Hematopoietic multipotent progenitor cell treated with erythropoietin and hydrocortisone succinate and interleukin-3 and kit ligand, for 6 days (in vitro differentiated cells): ENCODE measurements at places on chromosomes 5 and 9.
A peak's percentile ranks its signal among the peaks of the same experiment; 100 is the strongest.

- DNase-seq = no peak
Observed at GRCh38 chr5:83848941-83849340, 128.3 kb upstream of the HAPLN1 start.

DNA sequence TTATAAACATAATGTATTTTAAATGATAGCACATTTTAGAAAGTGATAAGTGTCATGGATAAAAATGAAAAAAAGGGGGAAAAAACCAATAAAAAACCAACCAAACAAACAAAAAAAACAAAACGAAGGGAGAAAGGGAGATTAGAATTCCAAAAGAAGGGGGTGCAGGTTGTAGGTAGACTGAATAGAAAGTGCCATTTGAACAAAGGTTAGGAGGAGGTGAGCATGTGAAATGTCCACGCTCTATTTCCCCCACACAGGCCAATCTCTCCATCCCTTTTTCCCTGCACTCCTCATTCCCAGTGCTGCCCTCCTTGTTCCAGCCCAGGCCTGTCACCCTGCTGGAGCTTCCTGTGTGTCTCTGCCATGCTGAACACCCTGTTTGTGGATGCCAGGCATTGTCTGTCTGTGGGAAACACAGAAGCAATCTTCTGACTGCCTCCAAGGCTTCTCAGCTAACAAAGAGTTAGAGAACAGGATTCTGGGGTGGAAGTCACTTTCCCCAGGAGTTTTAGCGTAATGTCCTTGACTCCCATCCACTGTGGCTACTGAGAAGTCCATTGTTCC lies 138.8 kb downstream of the ADAMTS16 start:
- no peak for DNase-seq

- no peak for DNase-seq
Observed at GRCh38 chr9:82513242-82513751, 524.7 kb downstream of the SPATA31D1 start.

DNA sequence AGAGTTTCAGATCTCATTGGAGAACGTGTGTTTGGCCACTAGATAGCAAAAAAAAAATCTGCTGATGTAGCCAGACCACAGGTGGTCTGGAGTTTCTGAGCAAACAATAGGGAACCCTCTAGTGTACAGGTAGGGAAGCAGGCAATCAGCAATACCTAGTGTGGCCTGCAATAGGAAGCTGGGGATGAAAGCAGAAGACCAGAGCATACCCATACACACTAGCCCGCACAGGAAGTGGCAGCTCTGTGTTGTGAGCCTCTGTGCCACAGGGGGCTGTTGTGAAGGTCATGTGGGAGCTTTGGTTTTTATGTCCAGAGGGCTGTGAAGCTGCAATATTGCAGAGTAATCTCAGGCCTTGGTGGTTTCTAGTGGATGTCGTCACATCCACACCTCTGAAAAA lies 81.2 kb downstream of the MTAP start:
- DNase-seq = peak; percentile 30

DNA sequence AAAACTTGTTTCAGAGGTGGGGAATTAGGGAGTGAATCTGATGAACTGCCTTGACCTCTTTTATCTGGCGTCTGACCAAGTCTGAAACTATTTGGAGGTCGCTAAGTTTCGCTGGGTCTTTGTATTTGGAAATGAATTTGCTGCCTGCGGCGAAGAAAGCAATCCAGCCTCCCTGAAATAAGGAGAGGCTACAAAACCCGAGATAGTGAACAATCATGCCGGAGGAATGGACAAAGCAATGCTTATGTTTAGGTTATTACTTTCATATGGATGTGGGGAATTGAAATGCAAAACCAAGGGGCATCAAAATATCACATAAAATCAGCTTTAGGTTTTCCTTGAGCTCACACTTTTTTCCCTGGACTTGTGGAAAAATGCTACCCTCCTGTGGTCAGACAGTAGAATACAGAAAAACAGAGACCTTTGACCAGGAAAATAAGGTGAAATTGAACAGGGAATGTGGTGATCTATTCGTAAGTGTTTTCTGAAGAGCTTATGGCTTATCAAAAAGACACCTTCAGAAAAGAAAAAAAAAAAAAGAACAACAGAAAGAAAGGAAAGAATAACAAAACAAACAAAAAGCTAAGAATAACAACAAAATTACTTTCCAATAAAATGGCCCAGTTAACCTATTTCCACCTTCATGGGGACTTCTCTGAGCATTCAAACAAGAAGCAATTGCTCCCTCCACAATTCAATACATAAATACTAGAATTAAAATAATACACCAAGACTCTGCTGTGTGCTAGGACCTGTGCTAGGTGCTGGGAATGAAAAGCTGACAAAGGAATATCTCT lies 68.6 kb upstream of the DPYSL3 start:
- peak; percentile 52 for DNase-seq

GRCh38 chr5:64688965-64689364 lies 1.3 kb upstream of the SHISAL2B start:
- no peak for DNase-seq

GRCh38 chr5:58629271-58630159 lies 46.6 kb downstream of the RAB3C start:
- DNase-seq = peak; percentile 20

GRCh38 chr5:43208658-43209057 lies 16.6 kb downstream of the NIM1K start:
- no peak for DNase-seq

GRCh38 chr5:120479066-120479465 lies 15.0 kb downstream of the PRR16 start:
- DNase-seq = no peak

DNA sequence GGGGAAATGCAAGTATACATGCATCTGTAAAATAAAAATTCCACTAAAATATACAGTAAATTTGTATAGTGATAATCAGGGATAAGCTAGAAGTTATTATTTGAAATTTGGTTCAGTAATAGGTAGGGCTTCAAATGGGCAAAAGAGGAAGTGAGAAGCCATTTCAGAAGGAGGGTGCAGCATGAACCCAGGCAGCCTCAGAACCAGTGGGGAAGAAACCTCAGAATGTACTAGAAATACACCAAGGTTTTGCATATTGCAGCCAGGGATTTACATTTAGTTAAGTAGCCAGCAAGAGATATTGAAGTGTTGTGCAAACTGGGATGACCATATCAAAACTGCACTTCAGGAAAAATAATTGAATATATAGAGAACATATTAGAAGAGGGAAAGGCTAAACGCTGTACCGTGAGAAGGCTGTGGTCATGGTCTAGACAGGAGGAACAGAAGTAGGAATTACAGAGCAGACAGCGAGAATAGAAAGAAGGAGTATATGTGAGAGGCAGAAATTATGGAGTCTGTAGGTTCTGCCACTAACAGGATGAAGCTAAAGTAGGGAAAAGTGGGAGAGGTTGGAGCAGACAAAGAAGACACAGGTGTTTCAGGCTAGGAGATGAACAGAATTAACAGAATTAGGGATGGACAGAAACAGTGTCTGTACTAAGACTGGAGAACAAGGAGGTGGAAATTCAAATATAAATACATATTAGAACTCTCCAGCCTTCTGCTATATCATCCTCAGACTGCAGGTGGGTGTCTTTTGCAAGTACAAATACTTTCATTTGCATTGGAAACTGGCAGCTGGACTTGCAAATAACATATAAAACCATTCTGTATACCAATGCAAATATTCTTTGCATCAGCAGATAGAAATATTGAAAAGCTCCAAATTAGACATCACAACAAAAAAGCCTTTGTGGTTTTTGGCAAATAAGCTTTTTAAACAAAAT lies 335.6 kb downstream of the ZNF608 start:
- no peak for DNase-seq

DNA sequence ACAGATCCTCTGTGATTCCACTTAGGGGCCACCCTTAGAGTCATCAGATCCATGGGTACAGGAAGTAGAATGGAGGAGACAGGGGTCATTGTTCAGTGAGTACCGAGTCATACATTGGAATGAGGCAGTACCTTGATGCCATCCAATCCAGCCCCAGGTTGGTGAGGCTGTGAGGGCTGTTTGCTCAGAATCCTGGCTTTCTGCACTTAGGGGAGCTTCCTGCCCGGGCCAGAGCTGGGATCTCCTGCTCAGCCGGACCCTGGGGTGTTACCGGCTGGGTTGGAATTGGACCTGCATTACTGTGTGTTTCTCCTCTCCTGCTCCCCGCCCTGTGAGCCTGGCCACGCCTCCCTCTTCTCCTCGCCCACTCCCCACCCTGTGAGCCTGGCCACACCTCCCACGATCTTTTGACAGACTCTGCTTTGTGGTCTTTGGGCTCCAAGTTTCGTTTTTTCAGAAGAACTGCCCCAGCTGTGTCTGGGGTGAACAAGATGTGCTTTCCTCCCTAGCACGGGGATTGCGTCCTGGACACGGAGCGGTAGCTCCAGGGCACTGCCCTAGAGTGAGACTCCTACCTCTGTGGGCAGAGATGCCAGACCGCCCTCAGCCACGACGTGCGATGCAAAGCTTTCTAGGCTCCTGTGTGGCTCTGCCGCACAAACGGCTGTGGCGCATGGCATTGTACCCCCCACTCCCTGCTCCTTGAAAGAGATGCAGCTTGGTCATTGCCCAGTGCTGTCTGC lies 15.4 kb downstream of the TRAF2 start:
- DNase-seq = peak; percentile 29

GRCh38 chr5:110536120-110537115 lies 190.1 kb downstream of the TMEM232 start:
- no peak for DNase-seq

DNA sequence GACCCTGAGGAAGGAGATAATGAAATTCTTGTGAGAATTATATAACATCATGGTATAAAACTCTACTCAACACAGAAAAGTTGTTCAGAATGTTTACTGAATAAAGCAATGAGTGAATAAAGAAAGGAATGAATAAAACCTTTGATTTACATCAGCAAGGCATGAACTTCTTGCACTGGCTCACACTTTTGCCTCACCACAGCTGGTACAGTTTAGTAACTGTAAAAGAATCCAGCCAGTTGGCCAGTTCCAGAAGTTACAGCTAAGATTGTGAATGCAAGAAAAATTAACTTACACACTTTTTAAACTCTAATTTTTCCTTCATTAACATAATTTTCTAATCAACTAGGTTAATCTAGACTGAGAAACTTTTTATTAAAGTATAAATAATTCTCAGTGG lies 490.9 kb downstream of the NFIB start:
- no peak for DNase-seq

GRCh38 chr5:135871268-135871915 lies 24.2 kb downstream of the IL9 start:
- no peak for DNase-seq

GRCh38 chr9:112858625-112859147 lies 32.0 kb downstream of the SLC46A2 start:
- DNase-seq = peak; percentile 57

GRCh38 chr9:135925496-135926133 lies 18.3 kb upstream of the CAMSAP1 start:
- DNase-seq = no peak

GRCh38 chr9:11182001-11182400 lies 569.2 kb upstream of the PTPRD start:
- no peak for DNase-seq

- DNase-seq = peak; percentile 69
Observed at GRCh38 chr9:36855448-36856315, 178.4 kb downstream of the PAX5 start.

- no peak for DNase-seq
Observed at GRCh38 chr9:95971815-95972214, 96.3 kb downstream of the ERCC6L2 start.

GRCh38 chr5:141685591-141685990 lies 3.6 kb upstream of the ARAP3 start:
- DNase-seq = no peak

- no peak for DNase-seq
Observed at GRCh38 chr9:137456864-137457405, 2.2 kb downstream of the NSMF start.

DNA sequence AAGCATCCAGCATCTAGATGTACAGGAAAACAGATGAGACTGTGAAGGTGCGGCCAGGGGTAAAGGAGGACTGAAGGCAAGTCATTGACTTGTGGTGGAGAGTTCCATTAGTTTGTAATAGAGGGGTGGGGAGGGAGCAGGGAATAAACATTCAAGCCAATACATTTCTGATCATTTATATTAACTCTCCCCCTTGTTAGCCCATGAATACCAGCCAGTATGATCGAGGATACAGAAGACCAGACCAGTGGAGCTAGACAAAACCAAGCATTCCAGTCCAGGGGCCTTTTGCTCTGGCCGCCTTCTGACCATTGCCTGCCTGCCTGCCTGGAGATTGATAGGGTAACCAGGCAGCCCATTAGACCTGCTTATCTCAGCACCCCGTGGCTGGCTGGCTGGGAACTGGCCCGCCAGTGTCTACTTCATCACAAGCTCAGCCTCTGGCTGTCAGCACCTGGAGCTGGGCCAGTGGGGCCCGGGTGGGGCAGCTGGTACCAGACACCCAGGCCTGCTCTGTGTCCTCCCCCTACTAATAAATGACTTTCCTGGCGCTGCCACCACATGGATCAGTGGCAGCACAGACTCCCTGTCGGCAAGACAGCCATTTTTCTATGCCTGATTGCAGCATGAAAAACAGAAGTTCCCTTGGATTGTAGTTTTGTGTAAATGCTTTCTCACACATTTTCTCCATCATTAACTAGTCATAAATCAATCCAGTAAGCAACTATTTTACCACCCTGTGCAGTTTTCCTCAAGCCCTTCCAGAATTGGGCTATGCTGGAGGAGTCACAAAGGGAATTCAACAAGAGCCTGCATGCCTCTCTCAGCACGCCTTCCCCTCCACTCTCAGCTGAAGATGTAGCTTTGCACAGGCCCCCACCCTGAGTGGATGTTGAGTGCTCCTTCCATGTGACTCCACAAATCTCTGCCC lies 181.3 kb downstream of the SNCAIP start:
- DNase-seq = no peak

DNA sequence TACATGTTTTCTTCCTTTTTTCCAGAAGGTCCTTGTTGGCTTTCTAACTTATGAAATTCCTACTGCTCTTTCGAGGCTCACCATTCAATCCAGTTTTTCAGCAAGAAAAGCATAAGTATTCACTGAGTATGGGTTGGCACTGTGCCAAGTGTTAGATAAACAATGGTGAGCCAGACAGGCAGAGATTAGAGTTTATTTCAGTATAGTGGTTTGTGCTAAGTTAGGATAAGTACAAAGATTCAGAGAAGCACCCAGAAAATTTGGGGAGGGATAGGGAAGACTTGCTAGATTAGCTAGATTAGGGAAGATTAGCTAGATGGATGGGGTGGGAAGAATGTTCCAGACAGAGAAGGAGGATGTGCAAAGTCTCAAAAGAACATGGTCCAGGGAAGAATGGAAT lies 122.9 kb downstream of the OXCT1 start:
- DNase-seq = peak; percentile 63

- no peak for DNase-seq
Observed at GRCh38 chr5:55577353-55578060, 42.7 kb upstream of the PLPP1 start.

GRCh38 chr5:5387777-5388176 lies 34.7 kb upstream of the ICE1 start:
- DNase-seq = no peak

- no peak for DNase-seq
Observed at GRCh38 chr5:40261984-40262383, 417.7 kb upstream of the PTGER4 start.

GRCh38 chr9:136542241-136543040 lies 3.4 kb downstream of the NOTCH1 start:
- no peak for DNase-seq
